ENCODE measurements at places on chromosomes 12 and 14.
A peak's percentile ranks its signal among the peaks of the same experiment; 100 is the strongest.

DNA sequence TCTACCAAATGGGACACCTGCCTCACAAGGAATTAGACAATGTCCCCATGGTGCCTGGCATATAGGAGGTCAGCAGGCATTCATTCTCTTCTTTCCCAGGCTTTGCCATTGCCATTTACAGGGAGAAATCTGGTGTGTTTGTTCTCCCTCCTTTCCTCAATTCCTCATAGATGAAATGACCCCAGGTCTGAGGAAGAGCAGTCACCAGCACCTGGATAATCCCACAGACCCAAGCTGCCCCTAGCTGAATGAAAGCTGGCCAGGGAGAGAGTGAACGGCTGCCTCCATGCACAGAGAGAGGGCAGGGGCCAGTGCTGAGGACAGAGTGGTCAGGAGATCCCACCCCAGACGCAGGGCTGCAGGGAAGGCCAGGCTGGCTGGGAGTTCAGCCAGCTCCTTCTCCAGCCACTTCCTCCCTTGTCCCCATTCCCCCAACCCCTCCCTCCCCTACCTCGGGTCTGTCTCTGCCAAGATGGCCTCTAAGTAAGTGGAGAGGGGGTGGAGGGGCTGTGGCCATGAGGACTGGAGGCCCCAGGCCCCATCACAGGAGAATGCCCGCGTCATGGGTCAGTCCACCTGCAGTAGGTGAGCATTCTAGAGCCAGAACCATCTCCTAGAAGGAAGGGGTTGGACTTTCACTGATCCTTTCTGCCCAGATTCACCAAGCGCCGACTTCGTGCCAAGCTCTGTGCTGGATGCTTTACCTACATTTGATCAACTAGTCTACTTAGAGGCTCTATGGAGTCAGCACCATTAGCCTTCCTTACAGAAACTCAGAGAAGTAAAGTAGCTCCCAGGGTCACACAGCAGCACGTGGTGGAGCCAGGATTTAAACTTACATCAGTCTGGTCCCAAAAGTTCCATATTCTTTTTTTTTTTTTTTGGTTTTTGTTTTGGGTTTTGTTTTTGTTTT is 2.0 kb upstream of the KRT4 start:
- DNase-seq: no peak

- peak; percentile 5 for DNase-seq
Observed at GRCh38 chr14:55780156-55780946, 200.3 kb downstream of the KTN1 start.

- DNase-seq: no peak
Observed at GRCh38 chr12:52208424-52209165, 16.8 kb upstream of the KRT80 start.

- DNase-seq: no peak
Observed at GRCh38 chr12:80168936-80169335, 69.6 kb downstream of the OTOGL start.

- no peak for DNase-seq
Observed at GRCh38 chr14:29236848-29237247, 470.3 kb downstream of the FOXG1 start.

- peak; percentile 47 for DNase-seq
Observed at GRCh38 chr14:21069388-21070082, 569 bp upstream of the ARHGEF40 start.

- no peak for DNase-seq
Observed at GRCh38 chr12:47073951-47074350, 5.5 kb upstream of the PCED1B start.

GRCh38 chr12:119457271-119457670 is 122.7 kb downstream of the CCDC60 start:
- DNase-seq: no peak

DNA sequence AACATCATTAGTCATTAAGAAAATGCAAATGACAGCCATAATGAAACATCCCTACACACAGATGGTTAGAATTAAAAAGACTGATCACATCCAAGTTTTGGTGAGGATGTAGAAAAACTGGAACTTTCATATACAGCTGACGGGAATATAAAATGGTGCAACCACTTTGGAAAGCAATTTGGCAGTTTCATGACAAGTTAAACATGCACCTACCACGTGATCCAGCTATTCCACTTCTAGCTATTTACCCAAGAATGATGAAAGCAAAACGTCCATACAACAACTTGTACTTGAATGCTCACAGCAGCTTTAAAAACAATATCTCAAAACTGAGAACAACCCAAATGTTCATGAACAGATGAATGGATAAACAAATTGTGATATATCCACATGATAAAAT is 77.9 kb upstream of the AVPR1A start:
- DNase-seq: no peak

DNA sequence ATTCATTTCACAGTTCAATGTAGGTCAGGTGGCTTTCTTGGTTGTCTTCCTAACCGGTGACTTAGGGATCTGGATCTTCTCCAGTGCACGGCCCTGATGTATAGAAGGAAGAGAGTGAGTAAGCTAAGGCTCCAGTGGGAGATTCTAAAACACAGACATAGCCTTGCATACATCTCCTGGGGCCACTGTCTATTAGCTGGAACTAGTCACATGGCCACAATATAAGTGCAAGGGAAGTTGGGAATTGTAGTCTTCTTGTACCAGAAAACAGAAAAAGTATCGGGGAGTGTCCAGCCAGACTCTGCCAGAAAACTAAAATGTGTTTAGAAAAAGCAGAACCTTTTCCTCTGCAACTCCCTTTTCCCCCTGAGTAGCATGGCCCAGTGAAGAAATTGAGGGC is 531.6 kb downstream of the VRK1 start:
- no peak for DNase-seq

Measured in NCI-H82 (cell line).